ENCODE measurements at places on chromosomes 11 and 22.

DNA sequence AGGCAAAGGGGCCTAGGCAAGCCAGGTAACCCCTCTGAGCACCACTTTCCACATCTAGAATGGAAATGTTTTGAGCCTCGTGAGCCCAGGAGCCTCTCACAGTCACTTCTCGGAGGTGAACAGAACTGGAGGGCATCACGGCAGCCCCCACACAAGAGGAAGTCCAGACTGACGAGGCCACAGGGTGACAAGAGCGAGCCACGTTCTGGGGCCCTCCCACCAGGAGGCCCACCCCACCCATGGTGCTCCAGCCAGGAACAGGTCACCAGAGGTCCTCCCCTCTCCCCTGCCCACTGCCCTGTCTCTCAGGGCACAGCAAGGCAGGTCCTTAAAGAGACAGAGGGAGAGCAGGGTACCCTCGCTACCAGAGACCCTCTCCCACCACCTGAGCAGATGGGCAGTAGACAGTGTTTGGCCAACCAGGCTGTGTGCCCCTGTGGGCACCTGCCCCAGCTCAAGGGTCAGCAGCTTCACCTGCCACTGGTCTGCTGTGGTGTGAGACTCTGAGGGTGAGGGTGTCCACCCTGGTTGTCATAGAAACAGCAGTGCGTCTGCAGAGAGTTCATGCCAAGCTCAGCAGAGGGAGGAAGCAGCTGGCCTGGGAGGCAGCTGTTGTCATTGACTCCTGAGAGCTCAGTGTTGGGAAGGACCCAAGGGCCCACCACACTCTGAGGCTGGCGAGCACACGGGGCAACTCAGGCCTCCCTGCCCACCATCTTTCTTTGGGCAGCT is 31.4 kb downstream of the RSPH14 start:
- DNase-seq = no peak

DNA sequence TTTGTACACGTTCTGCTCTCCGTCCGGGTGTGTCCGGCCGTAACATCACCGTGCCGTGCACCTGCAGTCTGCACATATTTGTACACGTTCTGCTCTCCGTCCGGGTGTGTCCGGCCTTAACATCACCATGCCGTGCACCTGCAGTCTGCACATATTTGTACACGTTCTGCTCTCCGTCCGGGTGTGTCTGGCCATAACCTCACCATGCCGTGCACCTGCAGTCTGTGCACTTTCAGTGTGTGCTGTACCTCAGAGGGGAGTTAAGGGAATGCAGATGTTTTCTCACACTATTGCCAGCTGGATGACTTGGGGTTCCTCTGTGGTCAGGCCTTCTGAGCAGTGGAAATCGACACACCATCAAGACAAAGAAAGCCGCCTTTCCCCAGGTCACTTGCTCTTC is 4.2 kb downstream of the TTLL8 start:
- no peak for DNase-seq

DNA sequence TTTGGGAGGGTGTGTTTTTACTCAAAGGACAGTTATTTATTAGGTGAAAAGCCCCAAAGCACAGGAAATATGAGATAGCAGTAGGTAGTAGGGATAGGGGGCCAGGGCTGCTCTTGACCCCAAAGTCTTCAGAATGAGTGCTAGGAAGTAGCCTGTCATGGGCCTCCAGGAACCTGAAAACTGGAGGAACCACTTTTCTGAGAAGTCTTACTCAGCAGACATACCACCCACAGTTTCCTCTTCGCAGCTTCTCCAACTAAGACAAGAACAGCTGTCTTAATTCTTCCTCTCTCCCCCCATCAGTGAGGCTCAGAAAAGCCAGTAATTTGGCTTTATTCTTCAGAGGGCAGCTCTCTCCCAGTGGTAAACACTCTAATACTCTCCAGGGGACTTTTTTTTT is 84.0 kb upstream of the CTSC start:
- no peak for DNase-seq

DNA sequence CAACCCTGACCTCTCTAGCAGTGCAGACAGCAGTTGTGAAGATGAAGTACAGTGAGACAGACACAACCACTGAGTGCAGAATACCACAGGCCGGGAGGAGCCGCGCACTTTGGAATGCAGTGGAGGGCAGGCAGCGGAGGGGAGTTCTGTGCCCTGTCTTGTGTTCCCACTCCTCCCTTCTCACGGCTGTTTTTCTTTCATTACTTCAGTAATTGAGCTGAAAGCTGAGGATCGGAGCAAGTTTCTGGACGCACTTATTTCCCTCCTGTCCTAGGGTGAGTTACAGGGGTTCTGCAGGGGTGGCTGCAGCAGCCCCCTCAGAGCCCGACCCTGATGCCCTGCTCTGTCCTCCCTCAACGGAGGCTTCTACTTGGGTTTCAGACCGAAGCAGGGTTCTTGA is 5.6 kb downstream of the CLDN5 start:
- DNase-seq = no peak

GRCh38 chr11:17796154-17796553 is 61.6 kb downstream of the KCNC1 start:
- DNase-seq = no peak

DNA sequence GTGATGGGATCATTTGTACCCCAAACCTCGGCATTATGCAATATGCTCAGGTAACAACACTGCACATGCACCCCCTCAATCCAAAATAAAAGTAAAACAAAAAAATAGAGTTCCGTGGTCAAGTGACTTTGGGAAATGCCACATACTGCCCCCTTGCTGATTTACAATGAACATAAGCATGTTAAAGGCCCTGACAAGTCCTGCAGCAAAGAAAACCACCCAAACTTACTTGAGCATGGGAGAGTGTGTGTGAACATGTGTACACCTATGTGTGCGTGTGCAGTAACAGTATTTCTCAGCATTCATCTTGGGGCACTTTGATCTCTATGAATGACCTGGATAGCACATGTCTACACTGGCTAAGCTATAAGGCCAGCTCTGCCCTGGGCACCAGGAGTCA is 15.8 kb upstream of the IGSF22 start:
- DNase-seq = no peak
